ENCODE measurements at places on chromosomes 2 and 18.

GRCh38 chr2:54581326-54582039 is 125.4 kb downstream of the SPTBN1 start:
- no peak for DNase-seq

GRCh38 chr2:139175510-139175909 is 395.3 kb upstream of the NXPH2 start:
- DNase-seq: no peak

DNA sequence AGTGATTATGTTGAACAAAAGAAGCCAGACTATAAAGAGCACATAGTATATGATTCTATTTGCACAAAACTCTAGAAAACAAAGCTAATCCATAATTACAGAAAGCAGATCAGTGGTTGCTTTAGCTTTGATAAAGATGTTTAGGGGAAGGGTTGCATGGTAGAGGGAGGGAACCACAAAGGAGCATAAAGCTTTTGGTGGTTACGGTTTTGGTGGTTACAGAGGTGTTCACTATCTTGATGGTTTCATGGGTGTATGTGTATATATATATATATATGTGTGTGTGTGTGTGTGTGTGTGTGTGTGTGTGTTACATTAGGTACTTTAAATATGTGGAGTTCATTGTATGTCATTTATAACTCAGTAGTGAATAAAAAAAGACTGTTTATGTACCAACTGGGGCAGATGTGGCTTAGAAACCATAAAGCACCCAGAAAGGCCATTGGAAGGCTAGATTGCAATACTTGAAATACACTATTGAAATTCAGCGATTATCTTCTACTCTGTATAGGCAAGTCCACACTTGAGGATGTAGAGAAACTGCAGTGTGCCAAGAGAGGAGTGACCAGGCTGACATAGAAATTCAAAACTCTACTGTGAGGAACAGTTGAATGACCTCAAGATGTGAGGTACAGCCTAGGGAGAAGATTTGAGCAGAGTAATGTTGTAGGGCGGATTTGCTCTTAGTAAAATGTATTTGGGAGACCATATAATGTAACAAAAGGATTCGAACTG is 60.6 kb downstream of the CAB39 start:
- DNase-seq: no peak

GRCh38 chr2:168254158-168254935 is 7.0 kb upstream of the STK39 start:
- no peak for DNase-seq

DNA sequence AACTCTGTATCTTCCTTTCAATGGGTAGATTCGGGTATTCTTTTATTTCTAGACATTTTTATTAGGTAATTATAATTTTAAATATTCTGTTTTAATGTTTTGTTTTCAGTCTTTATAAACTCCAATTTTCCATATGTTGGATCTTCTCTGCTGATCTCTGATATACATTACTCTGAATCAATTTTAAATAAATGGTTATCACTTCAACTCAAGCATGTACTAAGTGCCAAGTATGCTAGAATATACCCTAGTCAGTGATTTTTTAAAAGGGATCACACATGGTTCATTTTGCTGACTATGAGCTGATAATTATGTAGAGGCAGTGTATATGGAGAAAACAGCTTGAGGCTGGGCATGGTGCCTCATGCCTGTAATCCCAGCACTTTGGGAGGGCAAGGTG is 41.7 kb upstream of the NCOA1 start:
- no peak for DNase-seq

- DNase-seq: peak; percentile 7
These were observed 224.2 kb downstream of the NUP35 start for GRCh38 chr2:183348492-183348891.
